Breast epithelium (tissue), 4 donors: ENCODE measurements at places on chromosomes 2 and 18. TPM values are rescaled to one million over a fixed set of nuclear protein-coding genes. Genes with fewer than 3 reads are reported as not detected.

DNA sequence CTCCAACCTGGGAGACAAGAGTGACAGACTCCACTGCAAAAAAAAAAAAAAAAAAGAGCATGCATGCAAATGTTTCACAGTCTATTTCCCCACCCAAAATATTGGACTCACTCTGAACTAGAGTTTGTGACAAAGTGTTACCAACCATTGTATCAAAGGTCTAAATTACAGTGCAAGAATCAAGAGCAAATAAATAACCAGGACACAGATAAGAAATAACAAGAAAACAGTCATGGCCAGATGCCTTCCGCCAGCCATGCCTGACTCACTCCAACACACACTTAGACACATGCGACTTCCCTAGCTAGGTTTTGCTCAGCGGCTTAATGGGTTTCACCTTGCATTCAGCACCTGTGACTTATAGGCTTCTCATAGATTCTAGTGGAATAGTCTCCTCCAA lies 62.8 kb downstream of the CYB5A start:
- no peak overlapping the region for H3K4me3 ChIP-seq
- H3K27me3 ChIP-seq, result no peaks in the 10 kb centered on the region
- H3K27ac ChIP-seq, result no peak overlapping the region
- H3K4me1 ChIP-seq, result no peaks in the 10 kb centered on the region
- H3K36me3 ChIP-seq, result no peaks in the 10 kb centered on the region

HTR2B gene
- total RNA-seq, result 0.29 TPM

RAMP1 gene
- total RNA-seq, result not detected

GRCh38 chr2:240432430-240432819 lies 3.0 kb upstream of the GPC1 start:
- H3K4me1 ChIP-seq, result peaks cover 10% of the 10 kb centered on the region
- no peaks in the 10 kb centered on the region for H3K27me3 ChIP-seq
- DNase-seq, result no peak
- peak overlapping the region; percentile 91 for H3K27ac ChIP-seq

GRCh38 chr2:180191432-180192124 lies 184.5 kb upstream of the CWC22 start:
- H3K4me1 ChIP-seq, result no peaks in the 10 kb centered on the region
- H3K36me3 ChIP-seq, result no peaks in the 10 kb centered on the region
- DNase-seq, result no peak

GRCh38 chr2:192151853-192152252 lies 42.9 kb downstream of the TMEFF2 start:
- no peaks in the 10 kb centered on the region for H3K27me3 ChIP-seq
- H3K27ac ChIP-seq, result no peak overlapping the region
- H3K4me3 ChIP-seq, result no peak overlapping the region
- H3K4me1 ChIP-seq, result no peaks in the 10 kb centered on the region
- no peak for DNase-seq

GRB14 gene
- total RNA-seq, result 4.6 TPM

DNA sequence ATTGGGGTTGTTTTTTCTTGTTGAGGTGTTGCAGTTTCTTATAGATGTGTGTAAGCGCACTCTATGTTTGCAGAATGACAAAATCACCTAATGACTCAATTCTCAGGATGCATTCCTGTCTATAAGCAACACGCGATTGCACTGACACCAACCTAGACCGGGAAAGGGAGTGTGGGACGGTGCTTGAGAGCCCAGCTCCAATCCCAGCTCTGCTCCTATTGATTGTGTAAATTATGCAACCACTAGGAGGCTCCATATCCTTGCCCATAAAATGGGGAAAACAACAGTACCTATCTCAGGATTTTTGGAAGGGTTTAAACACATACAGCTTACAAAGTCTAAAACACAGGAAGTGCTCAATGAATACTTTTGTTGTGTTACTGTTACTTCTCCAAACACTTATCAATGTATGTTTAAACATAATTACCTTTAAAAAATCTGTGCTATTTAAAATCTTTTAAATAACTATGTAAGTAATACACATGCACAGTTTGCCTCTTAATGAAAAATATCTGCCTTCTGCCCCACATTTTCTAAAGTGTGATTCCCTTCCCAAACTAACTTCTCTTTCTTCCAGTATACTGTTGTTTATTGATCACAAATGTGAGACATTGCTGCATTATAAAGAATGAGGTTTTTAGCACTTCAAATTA lies 132.5 kb downstream of the SPHKAP start:
- DNase-seq, result no peak
- H3K27me3 ChIP-seq, result no peaks in the 10 kb centered on the region
- H3K4me1 ChIP-seq, result no peaks in the 10 kb centered on the region
- H3K4me3 ChIP-seq, result no peak overlapping the region

SGPP2 gene
- total RNA-seq, result 0.32 TPM

DNA sequence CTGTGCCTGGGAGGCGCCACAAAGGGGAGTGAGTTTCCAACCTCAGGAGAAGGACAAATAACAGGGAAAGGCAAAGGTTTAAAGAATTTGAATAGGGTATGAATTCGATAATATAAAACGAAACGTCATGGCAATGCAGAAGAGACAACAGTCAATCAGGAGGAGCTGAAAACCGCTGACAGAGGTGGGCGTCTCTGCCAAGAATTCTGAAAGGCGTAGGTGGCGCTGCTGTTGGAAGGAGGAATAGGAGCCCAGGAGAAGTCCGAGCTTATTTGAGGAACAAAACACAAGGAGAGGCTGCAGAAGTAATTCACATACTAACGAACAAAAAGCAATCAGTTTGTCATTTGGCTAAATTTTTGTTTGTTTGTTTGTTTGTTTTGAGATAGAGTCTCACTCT lies 485.8 kb upstream of the POU3F3 start:
- no peaks in the 10 kb centered on the region for H3K36me3 ChIP-seq
- H3K27me3 ChIP-seq, result no peaks in the 10 kb centered on the region
- DNase-seq, result no peak
- no peaks in the 10 kb centered on the region for H3K4me1 ChIP-seq
- no peak overlapping the region for H3K4me3 ChIP-seq

COL5A2 gene
- 30.8 TPM for total RNA-seq

GRCh38 chr2:226891780-226892590 lies 56.1 kb downstream of the RHBDD1 start:
- H3K4me3 ChIP-seq, result no peak overlapping the region
- DNase-seq, result no peak
- no peaks in the 10 kb centered on the region for H3K4me1 ChIP-seq
- no peaks in the 10 kb centered on the region for H3K27me3 ChIP-seq
- no peak overlapping the region for H3K27ac ChIP-seq
- no peaks in the 10 kb centered on the region for H3K36me3 ChIP-seq

DNA sequence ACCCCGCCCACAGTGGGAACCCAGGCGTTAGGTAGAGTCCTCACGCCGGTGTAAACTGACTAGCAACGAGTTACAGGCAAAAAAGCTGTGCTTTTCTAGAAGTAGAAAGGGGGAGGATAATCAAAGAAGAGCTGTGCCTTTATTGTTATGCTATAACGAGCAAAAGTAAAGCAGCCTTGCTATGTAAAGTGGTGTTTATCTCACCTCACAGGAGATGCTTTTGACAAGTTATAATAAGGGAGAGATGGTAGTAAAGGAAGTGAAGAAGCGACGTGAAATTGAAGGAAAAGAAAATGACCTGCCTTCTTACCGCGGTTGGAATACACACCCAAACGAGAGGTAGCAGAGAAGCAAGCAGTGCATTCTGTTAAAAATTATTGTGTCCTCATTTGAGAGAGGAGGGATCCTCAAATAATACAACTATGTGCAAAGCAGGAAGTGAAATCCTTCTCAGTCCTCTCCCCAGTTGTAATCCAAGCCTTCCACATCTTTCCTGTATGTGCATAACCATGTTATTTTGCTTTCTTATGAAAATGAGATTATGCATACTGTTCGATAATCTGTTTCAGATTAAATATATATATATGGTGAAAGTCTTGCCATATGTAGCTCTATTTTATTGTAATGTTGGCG lies 962 bp downstream of the TANK start:
- H3K4me1 ChIP-seq, result peaks cover 13% of the 10 kb centered on the region
- peak overlapping the region; percentile 74 for H3K4me3 ChIP-seq
- peak overlapping the region; percentile 98 for H3K27ac ChIP-seq
- no peaks in the 10 kb centered on the region for H3K36me3 ChIP-seq
- no peak for DNase-seq

GRCh38 chr2:192148620-192149321 lies 46.0 kb downstream of the TMEFF2 start:
- no peak for DNase-seq
- H3K4me1 ChIP-seq, result no peaks in the 10 kb centered on the region
- no peak overlapping the region for H3K4me3 ChIP-seq
- peak overlapping the region; percentile 54 for H3K27ac ChIP-seq

GRCh38 chr2:175103191-175103590 lies 64.8 kb downstream of the ATF2 start:
- no peak for DNase-seq
- H3K27ac ChIP-seq, result no peak overlapping the region
- H3K27me3 ChIP-seq, result no peaks in the 10 kb centered on the region
- H3K4me1 ChIP-seq, result no peaks in the 10 kb centered on the region

PSME4 gene
- total RNA-seq, result 45.3 TPM

DNA sequence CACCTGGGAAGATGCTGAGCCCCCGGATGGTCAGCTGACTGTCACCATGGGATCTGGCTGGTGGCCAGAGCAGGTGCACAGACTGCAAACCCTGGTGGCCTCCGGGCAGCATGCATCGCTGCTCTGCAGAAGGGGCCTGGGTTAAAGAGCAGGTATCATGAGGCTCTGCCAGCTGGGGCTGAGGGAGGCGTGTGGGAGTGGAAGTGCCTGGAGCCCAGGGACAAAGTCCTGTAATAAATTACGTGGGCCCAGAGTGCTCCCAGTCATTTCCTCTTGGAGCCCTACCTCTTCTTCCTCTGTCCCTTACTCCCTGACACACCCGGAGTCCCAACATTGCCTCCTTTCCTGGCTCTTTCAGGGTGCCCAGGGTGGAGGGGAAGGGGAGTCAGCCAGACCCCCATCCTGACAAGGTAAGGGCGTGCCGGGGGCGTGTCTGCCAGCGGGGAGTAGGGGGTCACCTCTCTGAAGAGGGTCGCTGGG lies at the start of gene MYO7B:
TSS of gene MYO7B (plus strand) at position 262 of the 480 bp plus-strand sequence. CDS start 24,040 bp downstream, outside the sequence.
- H3K4me3 ChIP-seq, result no peak within 1 kb of the TSS
- no peaks in the 10 kb centered on the region for H3K36me3 ChIP-seq
- no peaks in the 10 kb centered on the region for H3K4me1 ChIP-seq
- no peak for DNase-seq

DNA sequence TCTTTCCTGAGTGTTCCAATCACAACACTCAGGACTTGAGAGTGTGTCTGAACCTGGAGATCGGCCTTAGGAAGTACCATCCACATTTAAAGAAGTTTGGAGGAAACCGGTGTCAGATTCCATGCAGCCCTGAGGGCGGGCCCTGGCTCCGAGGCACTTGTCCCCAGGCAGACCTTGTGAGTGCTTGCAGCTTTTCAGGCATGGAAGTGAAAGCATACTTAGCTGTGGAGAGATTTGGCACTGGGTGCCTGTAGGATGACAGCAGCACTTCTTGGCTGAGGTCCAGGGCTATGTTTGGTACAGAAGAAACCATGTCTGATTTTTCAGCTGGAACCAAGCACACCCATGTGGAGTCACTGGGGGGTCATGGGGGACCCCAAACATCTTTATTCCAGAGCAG lies 230.8 kb downstream of the SEPTIN10 start:
- no peak overlapping the region for H3K4me3 ChIP-seq
- no peaks in the 10 kb centered on the region for H3K36me3 ChIP-seq
- no peak overlapping the region for H3K27ac ChIP-seq
- DNase-seq, result peak; percentile 51

DCDC2C gene
- 0.48 TPM for total RNA-seq

GRCh38 chr18:63683152-63683551 lies 19.6 kb upstream of the SERPINB11 start:
- no peaks in the 10 kb centered on the region for H3K36me3 ChIP-seq
- no peak overlapping the region for H3K27ac ChIP-seq
- no peak overlapping the region for H3K4me3 ChIP-seq
- no peaks in the 10 kb centered on the region for H3K27me3 ChIP-seq

- peak; percentile 82 for DNase-seq
- H3K4me1 ChIP-seq, result peaks cover 16% of the 10 kb centered on the region
- no peak overlapping the region for H3K4me3 ChIP-seq
- H3K27ac ChIP-seq, result peak overlapping the region; percentile 75
- H3K36me3 ChIP-seq, result no peaks in the 10 kb centered on the region
Observed at GRCh38 chr2:65382776-65383357, 49.5 kb downstream of the SPRED2 start.

DNA sequence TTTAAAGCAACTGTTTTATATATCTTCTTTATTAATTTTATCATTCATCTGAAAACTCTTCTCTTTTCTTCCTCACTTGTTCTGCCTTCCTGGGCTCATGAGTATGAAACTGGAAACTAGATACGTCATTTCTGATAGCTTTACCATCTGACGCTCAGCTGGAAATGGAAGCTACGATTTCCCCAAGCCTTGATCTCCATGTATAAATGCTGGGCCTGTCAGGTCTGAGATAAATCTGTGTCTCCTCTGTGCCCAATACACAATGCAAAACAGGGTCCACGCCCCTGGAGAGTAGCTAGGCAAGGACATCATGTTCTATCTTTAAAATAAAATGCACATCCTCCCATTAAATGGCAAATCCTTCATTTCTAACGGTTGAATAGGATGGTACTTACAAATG lies 238.4 kb downstream of the AFF3 start:
- no peak overlapping the region for H3K4me3 ChIP-seq
- no peak overlapping the region for H3K27ac ChIP-seq
- DNase-seq, result no peak
- no peaks in the 10 kb centered on the region for H3K27me3 ChIP-seq
- H3K36me3 ChIP-seq, result no peaks in the 10 kb centered on the region

DNA sequence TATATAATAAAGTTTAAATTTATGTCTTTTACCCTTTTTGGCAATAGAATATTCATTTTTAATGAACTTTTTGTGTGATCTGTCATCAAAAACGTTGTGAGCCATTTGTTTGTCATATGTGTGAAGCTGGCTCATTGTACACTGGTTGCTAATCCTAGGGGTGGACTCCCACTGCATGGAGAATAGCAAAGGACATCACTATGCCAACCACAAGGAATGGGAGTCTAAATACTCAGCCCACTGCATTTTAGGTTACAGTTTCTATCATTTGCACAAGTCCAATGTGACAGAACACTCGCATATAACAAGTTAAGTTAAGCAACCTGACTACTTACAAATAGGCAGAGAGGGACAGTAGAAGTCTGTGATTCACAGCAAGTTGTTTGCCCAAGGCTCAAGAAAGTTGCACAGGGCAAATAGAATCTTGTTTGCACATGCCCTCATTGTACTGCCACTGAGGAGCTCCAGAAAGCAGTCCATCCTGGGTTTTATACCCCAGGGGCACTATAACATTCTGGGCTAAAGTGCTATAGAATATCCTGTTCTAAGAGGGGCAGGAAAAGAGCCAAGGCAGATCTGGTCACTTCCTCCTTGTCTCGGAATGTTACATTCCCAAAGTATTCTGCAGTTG lies 545.9 kb upstream of the GCFC2 start:
- no peaks in the 10 kb centered on the region for H3K4me1 ChIP-seq
- H3K4me3 ChIP-seq, result no peak overlapping the region
- no peak for DNase-seq
- no peaks in the 10 kb centered on the region for H3K36me3 ChIP-seq
- no peaks in the 10 kb centered on the region for H3K27me3 ChIP-seq

GRCh38 chr18:76195601-76196000 lies 299.4 kb downstream of the ZNF516 start:
- no peak overlapping the region for H3K4me3 ChIP-seq
- DNase-seq, result no peak
- no peaks in the 10 kb centered on the region for H3K4me1 ChIP-seq
- H3K27ac ChIP-seq, result no peak overlapping the region
- H3K36me3 ChIP-seq, result no peaks in the 10 kb centered on the region
